ENCODE measurements at places on chromosomes 11 and 22.

GRCh38 chr11:3010004-3010403 lies 17.9 kb upstream of the NAP1L4 start:
- no peak for DNase-seq

- no peak for DNase-seq
Observed at GRCh38 chr22:29481265-29482000, 1.4 kb downstream of the NEFH start.

GRCh38 chr11:118194835-118195627 lies 18.6 kb upstream of the SCN2B start:
- no peak for DNase-seq

DNA sequence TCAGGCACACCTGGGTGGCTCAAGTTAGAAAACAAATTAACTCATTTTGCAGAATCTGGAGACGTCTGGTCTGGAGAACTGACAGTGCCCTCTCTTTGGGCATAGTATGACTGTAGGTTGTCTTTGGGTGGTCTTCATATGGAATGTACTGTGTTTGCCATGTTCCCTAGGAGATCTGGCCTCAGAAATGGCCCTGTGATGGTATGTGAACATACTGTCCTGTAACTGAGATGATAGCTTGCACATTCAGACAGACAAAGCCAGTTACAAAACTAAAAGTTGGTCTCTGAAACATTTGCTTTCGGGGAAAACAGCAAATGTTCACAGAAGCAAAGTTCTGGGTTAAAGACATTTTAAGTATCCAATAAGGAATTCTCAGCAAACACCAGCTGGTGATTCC lies 29.7 kb downstream of the CD44 start:
- DNase-seq = no peak

GRCh38 chr11:19676475-19677380 lies 35.9 kb upstream of the NAV2 start:
- no peak for DNase-seq

GRCh38 chr22:36124666-36125065 lies 35.9 kb downstream of the APOL3 start:
- no peak for DNase-seq

DNA sequence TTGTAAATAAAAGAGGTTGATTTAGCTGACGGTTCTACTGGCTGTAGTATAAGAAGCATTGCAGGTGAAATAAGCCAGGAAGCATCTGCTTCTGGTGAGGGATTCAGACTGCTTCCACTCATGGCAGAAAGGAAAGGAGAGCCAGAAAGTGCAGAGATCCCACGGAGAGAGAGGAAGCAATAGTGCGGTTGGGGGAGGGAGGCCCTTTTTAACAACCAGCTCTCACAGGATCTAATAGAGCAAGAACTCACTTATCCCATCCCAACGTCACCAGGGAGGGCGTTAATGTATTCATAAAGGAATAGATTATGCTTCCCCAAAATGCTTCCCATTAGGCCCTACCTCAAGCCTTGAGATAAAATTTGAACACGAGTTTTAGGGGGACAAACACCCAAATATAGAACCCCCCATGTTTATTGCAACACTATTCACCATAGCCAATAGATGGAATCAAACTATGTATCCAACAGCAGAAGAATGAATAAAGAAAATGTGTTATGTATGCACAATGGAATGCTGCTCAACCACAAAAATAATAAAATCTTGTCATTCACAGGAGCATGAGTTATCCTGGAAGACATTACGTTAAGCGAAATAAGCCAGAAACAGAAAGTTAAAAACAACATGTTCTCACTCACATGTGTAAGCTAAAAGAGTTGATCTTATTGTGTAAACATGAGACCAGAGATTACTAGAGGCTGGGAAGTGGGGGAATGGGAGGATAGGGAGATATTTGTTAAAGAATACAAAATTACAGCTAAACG lies 908.3 kb upstream of the ANO3 start:
- DNase-seq = no peak

GRCh38 chr11:58285483-58286040 lies 17.5 kb upstream of the OR10W1 start:
- DNase-seq = no peak

DNA sequence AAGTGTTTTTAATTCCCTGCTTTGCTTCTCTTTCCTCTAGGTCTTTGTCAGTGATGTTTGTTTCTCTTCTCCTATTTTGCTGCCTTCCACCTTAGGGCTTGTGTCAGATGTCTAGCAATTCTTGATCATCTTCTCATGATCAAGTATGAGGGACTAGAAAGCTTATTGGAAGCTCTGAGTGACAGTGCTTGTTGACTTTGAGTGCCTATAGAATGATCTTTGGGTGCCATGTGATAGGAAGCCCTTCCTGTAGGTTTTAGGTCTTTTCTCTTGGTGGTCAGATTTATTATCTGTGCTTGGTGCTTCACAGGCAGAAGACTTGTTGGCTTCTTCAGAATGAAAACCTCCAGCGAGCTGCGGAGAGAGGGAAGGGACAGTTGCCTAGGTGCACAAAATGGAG lies 43.1 kb downstream of the BSX start:
- DNase-seq = no peak

DNA sequence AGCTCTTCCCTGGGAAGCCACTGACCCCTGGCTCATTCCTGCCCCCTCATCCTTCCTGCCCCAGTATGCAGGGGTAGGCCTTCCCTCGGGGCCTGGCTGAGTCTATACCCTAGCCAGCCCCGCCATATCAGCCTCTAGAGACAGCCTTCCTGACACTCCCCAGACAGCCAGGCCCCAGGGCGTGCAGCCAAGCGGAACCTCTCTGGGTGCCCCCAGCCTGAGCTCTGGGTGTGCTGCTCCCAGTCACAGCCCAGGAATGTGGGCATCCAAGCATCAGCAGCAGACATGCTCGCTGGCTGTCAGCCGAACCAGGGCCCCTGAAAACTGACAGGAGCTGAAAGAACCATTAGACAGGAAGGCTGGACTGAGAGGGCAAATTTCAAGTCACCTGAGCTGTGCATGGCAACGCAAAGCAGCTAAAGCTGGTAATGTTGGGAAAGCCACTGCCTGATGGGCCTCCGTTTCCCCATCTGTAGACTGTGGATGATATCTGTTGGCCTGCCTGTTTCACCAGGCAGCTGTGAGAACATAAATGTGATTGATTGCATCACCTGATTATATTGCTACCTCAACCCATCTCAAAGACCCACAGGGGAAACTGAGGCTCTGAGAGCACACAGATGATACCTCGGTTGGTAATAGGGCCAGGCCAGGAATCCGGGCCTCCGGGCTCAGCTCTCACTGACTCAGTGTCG lies 93.2 kb downstream of the LRRC32 start:
- no peak for DNase-seq
